ENCODE measurements at places on chromosomes 2 and 18.

DNA sequence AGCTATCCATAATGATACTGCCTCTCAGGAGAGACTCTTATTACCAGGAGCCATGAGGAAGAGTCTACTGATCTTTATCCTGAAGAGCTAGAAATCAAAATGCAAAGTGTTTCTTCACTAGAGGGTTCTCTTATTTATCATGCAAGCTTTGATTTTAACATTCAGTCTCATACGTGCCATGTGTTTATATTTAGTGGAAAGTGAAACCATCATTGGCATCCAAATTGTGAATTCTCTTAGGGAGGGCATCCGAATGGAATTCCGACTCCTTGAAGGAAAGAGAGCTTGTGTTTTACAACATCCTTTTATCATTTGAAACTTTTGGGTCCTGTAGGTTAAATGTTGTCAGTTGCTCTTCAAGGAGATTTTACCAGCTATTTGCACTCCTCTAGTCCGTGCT is 170.4 kb upstream of the SESTD1 start:
- no peak for DNase-seq

- DNase-seq, result no peak
Measured at GRCh38 chr2:203209538-203209937, 29.3 kb upstream of the CYP20A1 start.

GRCh38 chr2:29309090-29310029 is 194.1 kb downstream of the CLIP4 start:
- peak; percentile 68 for DNase-seq

GRCh38 chr18:50334546-50335152 is 40.2 kb upstream of the SKA1 start:
- DNase-seq, result no peak

- no peak for DNase-seq
Measured at GRCh38 chr2:241191081-241191480, 2.6 kb downstream of the ANO7 start.

GRCh38 chr18:46601141-46601805 is 55.7 kb downstream of the LOXHD1 start:
- no peak for DNase-seq

- DNase-seq, result no peak
Measured at GRCh38 chr18:35680139-35680551, 98.6 kb downstream of the GALNT1 start.

DNA sequence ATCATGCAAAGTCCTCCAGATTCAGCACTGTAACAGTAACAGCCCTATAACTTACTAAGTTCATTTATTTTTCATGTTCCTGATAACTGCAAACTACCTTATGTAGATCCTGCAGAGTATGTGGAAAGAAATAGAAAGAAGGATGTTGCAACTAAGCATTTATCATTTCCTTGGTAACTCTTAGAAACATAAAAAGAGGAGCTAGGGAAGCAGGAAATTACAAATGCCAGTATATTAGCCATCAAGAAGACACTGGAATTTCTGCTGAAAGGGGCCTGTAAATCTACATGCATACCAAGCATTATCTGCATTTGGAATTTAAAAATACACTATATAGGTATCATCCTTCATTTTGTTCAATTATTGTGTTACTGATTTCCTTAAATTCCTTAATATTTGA is 66.8 kb downstream of the PDE11A start:
- DNase-seq, result no peak

- DNase-seq, result no peak
Measured at GRCh38 chr18:51127664-51128063, 69.8 kb downstream of the MEX3C start.

- no peak for DNase-seq
Measured at GRCh38 chr2:134199123-134199522, 54.7 kb upstream of the MGAT5 start.

- DNase-seq, result peak; percentile 3
Measured at GRCh38 chr18:41767960-41768359, 187.1 kb upstream of the PIK3C3 start.

DNA sequence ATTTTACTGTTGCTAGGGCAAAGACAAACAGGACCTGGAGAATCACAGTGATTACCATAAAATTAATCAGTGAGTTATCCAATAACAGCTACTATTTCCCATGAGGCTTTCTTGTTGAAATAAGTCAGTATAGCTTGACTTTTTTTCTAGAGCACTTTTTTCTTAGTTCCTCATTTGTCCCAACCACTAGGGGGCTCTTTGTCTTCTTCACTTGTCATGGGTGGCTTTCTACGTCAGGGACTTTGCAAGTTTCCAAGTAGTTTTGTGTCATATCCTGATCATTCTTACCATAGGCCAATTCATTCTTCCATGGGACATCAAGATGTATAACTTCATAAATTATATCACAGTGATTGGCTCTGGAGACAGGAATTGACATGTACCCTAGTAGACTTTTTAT is 1019.6 kb upstream of the PIK3C3 start:
- DNase-seq, result no peak

DNA sequence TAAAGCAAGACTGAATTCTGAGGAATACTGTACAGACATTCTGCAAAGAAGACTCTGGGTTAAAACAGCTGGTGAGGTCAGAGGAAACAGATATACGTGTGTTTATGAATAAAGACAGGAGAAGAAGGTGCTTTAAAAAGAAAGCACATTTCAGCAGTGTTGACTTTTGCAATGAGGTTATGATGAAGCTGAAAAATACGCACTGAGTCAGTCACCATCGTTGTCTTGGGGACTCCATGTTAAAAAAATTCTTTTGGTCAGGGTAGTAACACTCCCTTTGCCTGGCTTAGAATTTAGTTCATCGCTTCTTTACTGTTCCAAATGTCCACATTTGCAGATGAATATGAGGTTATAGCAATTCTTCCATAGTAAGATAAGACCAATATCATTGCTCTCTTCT is 1049.0 kb downstream of the TSN start:
- DNase-seq, result no peak

- DNase-seq, result no peak
Measured at GRCh38 chr2:181998041-181998835, 12.6 kb downstream of the PPP1R1C start.

DNA sequence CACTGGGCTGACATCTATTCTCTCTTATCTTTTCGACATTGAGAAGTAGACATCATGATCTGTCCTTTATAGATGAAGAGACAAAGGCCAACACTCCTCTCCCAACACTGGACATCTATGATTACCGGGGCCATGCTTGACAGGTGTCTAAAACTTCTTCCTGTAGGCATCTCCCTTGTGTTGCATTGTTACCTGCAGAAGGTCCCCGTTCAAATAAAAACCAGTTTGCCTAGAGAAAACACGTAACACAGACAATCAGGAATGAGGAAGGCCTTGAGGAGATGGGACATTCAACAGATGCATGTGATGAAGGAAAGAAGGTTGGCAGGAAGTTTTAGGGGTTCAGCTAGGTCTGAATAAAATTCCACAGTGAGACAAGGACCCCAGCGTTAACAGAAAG is 70.8 kb upstream of the ST8SIA3 start:
- DNase-seq, result no peak

- no peak for DNase-seq
Measured at GRCh38 chr18:79518683-79519128, 123.0 kb downstream of the NFATC1 start.

GRCh38 chr2:120659275-120659977 is 76.2 kb upstream of the GLI2 start:
- DNase-seq, result no peak

DNA sequence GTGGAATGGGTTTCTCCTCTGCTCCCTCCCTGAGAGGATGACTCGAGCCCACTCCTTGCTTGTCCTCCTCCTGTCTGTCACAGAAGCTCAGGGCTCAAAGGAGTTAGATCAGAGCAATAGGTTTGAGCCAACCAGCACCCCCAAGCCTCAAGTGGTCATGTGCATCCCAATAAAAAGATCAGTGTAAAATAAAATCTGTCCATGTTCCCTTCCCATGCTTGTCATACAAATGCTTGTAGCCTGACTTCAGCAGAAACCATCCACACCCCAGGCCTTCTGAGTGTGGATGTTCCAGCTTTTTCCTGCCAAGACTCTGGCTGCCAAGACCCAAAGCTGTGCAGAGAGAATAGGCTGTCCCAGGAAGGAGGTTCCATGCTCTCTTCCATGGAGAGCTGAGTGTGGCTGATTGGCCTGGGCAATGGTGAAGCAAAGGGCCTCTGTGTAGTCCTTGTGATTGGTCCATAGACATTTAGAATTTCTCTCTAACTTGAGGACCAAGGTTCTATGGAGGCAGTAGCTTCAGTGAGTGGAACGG is 67.4 kb downstream of the GYPC start:
- DNase-seq, result no peak

DNA sequence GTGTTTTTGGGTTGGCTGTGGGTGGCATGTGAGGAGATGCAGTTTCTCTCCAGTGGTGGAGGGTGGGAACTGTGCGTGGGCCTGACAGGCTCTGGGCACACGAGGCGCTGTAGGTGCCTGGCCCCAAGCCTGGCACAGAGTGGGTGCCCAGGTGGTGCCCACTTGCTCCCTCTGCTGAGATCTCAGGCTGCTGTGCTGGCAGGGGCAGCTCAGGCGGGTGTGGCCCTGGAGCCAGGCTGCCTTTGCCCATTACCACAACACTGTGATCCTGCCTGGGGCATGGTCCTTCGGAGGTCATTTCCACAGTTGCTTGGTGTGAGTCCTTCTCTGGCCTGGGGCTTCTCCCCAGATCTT is 20.4 kb downstream of the TSHZ1 start:
- no peak for DNase-seq

DNA sequence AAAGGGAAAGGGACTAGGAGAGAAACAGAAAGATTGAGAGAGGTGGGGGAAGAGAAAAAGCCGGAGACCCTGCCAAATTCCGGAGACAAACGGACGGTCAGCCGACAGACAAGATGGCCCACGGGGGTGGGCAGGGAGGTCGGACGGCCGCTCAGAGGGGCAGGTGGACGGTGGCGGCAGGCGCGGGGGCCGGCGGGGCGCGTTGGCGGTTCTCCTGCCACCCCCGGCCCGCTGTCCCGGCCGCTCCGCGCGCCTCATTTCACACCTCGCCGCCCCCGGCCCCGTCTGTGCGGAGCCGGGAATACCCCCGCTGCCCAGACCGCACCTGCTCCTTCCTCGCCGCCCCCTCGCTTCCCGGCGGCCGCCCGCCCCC is 935 bp downstream of the SLC30A3 start:
- DNase-seq, result no peak

DNA sequence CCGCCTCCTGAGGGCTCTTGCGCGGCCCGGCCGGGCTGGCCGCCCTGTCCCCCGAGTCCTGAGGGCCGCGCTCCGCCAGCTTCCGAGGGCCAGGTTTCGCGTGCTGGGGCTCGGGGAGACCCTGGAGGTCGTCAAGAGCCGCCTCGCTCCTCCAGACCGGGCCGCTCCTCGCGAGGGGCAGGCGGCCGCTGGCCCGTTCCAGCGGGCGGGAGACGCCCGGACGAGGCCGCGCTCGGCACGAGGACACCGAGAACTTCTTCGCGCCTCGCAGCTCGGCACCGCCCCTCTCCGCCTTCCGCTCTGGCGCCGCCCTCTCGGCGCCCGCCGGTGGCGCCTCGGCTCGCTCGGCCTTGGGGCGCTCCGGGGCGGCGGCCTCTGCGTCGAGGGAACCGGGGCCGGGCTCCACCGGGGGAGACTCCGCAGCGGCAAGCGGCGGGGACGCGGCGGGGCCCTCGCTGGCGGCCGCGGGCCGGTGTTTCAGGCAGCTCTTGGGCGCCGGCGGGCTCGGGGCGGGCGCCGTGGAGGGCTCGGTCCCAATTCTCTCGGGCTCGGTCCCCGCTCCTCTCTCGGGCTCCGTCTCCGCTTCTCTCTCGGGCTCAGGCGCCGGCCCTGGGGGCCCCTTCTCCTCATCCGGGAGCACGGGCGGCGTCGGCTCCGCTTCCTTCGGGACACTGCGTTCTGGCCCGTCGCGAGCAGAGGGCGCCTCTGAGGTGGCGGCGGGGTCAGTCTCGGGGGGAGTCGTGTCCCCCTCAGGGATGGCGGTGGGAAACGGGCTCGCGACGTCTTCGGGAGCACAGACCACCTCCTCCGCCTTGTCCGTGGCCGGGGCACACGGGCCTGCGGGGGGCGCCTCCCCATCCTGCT is 91.6 kb upstream of the MGAT4A start:
- DNase-seq, result no peak

GRCh38 chr2:239266779-239267287 is 134.0 kb downstream of the HDAC4 start:
- DNase-seq, result no peak

DNA sequence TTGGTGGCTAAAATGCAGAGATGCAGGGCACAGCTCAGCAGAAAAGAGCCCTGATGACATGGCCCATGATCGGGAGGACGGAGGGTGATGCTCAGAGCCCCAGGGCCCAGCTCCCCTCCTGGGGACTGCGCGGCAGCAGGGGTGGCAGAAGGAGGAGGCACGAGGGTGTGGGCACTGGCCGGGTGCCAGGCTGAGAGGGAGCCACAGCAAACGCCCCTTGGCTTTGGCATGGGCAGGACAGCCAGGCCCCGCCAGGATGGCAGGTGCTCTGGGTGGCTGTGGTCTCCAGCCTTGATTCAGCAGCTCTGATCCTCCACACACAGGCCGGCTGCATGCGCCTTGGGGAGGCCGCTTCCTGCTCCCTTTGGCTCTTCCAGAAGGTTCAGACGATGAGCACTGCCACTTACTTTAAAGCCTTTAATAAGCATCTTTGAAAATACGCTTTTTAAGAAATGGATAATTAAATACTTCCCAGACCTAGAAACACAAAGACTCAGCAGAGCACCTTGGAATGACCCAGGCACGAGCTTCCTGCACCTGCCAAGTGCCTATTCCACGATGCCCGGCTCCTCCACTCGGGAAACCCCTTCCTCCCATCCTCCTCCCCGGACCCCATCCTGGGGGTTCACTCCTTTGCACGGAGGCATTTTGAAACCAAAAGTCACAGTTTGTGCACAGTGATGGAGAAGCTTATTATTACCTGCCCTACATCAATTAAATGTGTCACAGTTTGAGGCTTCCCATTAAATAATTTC is 78.5 kb upstream of the SNTG2 start:
- DNase-seq, result no peak

DNA sequence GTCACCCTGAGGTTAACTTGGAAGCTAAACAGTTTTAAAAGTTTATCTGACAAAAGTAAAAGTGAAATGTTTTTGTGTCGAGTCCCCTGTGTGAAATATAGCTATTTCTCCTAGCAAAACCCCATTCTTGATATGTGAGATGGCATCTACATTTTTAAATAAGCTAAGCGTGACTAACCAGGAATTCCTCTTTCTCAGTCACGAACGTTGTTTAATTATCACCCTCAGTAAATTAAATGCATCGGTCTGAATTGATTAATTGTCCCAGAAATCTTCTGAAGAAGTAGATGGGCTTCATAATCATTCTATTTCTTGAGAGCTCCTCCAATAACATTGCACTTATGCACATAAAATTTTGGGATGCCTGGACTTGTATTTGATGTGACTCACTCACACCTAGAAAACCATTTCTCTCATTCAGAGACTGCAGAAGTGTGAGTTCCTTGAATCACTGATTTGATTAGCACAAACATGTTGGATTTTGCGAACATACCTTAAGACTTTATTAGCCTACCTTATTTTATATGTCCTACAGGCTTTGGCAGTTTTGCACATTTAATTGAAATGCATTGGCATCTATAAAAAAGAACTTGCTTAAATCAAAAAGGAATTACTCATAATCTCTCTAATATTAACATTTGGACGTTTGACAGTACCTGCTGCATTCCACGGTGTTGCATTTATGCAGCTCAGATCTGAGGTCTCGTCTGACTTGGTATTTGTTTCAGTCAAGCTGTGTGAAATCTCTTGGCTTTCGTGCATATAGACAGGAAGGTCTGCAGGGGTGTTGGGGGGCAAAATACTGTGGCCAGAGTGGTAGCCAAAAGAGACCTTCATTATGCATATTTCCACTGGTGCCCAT is 475.2 kb downstream of the EPHA4 start:
- DNase-seq, result no peak
